Activated CD4-positive, alpha-beta T cell treated with anti-CD3 and anti-CD28 coated beads, Interleukin-2, amount 50 U/mL, for 1 hour (primary cell): ENCODE measurements at places on chromosomes 1 and 21.

DNA sequence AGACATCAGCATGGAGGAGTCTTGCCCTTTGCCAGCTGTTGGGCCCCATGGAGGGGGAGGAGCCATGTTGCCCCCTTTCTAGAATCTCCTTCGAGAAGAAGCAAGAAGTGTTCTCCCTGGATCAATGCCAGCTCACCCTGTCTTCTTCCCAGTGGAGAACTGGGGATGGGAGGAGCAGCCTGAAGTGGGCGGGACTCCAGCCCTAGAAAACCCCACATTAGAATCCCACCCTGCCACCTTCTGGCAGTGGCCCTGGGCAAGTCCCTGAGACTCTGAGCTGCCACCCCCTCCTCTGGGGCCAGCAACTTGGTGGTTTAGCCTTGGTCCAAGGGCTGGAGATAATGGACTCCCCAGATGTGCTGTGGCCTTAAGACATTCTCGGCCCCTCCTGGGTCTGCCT, 51.7 kb downstream of the PAX7 start:
- DNase-seq = no peak

GRCh38 chr1:59170659-59171058, 126.2 kb upstream of the FGGY start:
- DNase-seq = no peak

DNA sequence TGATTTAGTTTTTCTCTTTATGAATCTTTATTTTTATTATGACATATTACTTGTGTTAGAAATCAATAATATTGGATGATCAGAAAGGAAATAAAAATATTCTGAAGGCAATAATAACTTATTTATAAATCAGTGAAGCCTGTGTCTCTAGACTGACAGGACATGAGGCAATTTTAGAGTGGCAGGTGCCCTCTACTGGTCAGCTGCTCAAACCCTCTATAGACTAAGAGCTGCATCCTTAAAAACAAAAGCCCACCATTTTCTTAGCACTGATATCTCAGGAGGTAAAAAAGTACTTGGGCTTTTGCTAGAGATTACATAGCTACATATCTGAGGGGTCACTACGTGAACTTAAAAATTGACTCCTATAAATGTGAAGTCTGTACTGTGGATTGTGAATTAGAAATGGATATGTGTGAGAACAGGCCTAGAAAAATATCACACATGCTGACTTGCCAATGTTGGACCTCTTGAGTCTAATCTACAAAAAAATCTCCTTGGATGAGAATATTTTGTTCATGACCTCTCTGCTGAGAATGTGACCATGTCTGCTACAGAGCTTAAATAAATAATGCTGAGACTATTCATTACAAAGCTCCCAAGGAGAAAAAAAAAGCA, 597.9 kb upstream of the ADAMTS5 start:
- DNase-seq = no peak

DNA sequence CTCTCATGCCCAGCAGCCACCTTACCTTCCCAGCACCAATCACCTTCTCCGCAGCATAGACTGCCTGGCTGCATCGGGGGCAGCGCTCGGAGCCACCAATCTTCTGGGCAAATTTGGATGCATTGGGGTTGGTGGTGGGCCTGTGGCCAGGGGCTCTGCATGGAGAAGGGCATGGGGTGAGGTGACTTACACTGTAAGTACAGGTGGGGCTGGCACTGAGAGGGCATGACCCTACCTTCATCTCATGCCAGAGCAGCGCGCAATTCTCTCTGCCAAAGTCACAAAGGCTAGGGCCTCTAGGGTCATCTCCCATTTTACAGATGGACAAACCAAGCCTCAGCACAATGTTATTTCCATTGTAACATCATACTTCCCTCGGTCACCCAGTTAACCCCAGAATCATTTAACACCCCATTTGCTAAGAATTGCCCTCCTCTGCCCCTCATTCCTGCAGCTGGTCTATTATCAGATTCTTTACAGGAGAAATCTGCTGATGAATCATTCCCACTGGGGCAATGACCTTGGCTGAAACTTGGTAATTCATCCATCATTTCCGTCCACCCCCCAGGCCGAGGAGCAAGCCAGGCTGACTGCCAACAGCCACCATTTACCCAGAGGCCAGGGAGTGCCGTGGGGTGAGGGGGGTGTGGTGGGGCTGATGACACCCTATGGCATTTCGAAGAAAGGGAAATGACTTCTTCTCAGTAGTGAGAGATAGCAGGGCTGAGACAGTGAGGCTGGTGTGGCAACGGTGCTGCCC, 17.9 kb downstream of the CSRP1 start:
- DNase-seq = no peak

- DNase-seq = no peak
Measured at GRCh38 chr1:58818976-58819375, 35.1 kb upstream of the JUN start.

DNA sequence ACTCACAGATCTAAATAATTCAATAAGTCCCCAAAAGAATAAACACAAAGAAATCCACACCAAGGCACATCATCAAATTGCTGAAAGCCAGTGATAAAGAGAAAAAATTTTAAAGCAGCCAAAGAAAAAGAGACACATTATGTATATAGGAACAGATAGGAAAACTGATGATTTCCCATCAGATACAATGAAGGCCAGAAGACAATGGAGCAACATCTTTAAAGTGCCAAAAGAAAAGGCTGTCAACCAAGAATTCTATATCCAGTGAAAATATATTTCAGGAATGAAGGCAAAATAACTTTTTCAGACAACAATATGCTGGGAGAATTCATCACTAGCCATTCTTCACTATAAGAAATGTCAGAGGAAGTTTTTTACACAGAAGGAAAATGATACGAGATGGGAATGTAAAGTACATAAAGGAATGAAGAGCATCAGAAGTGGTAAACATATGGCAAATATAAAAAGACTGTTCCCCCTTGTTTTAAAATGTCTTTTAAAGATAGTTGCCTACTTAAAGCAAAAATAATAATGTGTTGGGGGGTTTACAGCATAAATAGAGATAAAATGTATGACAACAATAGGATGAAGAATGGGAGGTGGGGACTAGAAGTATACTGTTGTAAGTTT, 9.4 kb upstream of the MYOG start:
- DNase-seq = no peak

DNA sequence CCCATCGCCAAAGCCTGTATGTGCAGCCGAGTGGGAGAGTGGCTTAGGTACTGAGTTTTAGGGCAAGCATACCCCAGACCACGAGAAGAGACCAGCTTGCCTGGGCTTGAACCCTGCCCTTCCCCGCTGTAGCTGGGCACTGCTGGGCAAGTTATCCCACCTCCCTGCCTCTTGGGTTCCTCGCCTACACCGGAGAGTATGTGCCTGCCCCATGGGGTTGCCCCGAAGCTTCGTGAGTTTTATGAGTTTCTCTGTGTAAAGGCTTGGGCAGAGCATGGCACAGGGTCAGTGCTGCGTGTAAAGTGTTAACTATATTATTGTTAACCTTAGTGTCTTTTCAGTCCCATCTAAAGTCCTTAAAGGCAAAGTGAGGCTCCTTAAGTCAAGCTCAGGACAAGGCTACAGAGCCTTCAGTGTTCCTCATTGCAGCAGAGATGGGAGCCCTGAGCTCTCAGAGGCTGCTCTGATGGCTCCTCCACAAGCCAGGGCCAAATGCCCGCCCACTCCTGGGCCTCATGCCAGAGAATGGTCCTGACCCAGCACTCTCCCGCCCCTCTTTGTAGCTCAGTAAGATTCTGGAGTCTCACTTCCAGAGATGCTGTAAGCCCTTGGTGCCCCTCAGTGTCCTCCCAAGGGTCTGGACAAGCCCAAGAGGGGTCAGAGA, 37.0 kb upstream of the KCNA10 start:
- DNase-seq = no peak
